ENCODE measurements at places on chromosomes 12 and 14. TPM values are rescaled to one million over a fixed set of nuclear protein-coding genes. Genes with fewer than 3 reads are reported as not detected.

Gene SIX4
- 8.6 TPM for polyA plus RNA-seq

Gene PPHLN1
- polyA plus RNA-seq = 79.3 TPM

Gene CD4
- polyA plus RNA-seq = 25.5 TPM

GRCh38 chr14:34063470-34064164 lies 112.7 kb upstream of the EGLN3 start:
- DNase-seq = no peak

DNA sequence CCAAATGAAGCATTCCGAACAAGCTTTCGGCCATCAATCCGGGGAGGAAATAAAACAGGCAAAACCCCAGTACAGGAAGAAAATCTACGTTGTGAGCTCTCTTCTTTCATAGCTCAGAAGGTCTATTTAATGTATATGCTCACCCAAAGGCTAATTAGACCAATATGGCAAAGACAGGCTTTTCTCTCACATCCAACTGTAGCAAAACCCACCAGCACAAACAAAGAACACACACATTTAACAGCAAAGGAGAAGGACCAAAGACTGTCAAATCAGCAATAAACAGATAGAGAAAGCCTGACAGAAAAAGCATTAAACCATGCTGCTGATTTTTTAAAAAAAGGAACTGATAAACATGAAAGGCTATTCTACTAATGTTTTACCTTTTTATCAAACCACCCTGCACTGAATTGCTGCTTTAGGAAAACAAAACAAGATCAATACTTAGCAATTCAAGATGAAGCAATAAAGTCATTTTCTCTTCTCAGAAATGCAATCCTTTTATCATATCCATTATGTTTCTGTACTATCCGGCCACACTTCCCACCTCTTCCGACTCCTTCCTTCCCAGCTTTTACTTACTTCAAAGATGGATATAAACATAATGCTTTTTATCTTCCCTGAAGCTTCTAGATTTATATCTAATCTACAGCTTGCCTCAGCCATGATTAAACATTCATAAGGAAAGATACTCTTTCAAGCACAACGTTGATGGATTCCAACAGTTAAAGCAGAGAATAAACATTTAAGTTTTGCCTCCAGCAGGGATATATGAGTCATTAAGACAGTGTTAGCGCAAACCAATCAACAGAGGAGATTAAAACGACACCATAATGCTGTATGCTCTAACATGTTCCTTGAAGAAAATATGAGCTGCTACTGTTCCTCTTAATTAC lies 74.6 kb upstream of the BBS10 start:
- no peak for DNase-seq

GRCh38 chr14:33796356-33796755 lies 154.5 kb downstream of the EGLN3 start:
- DNase-seq = no peak

DNA sequence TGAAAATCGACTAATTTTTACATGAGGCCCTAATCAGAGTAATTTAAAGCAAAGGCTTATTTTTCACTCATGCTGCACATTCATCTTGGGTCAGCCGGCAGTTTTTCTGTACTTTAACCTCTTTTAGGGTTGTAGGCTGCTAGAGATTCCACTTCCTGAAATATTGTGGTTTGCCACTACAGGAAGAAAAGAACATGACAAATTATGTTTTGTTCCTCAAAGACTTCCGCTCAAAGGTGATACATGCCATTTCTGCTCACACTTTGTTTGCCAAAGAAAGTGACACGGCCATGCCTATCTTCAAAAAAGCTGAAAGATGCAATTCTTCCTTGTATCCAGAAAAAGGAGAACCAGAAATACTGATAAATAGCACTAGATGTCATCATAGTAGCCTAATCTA lies 183.4 kb upstream of the PPFIA2 start:
- DNase-seq = no peak

DNA sequence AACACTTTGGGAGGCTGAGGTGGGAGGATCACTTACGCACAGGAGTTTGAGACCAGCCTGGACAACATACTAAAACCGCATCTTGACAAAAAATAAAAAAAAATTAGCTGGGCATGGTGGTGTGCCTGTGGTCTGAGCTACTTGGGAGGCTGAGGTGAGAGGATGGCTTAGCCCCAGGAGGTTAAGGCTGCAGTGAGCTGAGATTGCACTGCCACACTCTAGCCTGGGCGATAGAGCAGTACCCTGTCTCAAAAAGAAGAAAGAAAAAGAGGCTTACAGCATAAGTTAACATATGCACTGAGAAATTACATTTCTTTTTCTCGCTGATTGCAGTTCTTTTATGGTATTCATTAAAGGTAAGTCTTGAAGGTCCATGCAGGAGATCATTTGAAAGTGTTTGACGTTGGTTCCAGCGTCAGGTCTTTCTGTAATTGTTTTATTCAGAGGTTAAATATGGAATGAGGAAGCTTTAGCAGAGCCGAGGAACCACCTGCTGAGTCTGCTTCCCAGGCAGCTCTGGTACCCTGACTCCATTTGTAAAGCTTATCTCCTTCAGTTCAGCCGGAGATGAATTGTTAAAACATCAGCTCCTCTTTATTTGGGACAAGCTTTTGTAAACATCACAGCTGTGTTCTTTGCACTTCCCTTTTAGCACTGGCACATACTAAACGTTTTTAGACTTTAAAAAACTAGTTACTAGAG lies 18.5 kb downstream of the SFSWAP start:
- DNase-seq = no peak

- DNase-seq = no peak
Measured at GRCh38 chr14:94584591-94585280, 3.5 kb downstream of the SERPINA5 start.

DNA sequence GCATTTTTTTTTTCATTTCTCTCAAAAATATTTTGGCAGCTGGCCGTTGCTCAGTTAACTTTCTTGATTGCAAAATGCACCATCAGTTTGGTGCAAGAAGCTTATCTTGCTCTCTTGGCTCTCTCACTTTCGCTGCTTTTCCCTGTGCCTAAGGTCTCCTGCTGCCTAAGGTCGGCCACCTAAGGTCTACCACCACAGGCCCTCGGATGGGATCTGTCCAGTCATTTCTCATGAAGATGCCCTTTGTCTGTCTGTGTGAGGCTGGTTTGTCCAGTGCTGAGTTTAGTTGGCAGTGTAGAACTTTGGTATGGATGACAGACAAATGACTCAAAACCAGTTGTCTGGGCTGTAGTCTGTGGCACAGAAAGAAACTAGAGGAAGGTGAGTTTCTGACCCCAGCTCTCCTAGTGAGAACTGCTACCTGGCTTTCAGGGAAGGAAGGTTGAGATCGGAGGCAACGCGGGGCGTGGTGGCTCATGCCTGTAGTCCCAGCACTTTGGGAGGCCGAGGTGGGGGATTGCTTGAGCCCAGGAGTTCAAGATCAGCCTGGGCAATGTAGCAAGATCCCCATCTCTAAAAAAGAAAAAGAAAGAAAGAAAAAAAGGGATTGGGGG lies 2.6 kb downstream of the MLXIP start:
- DNase-seq = no peak

GRCh38 chr14:104321802-104322130 lies 183.4 kb downstream of the KIF26A start:
- DNase-seq = no peak

GRCh38 chr12:93766796-93767523 lies 89.8 kb downstream of the CRADD start:
- DNase-seq = peak; percentile 57

GRCh38 chr12:7076493-7076892 lies 15.8 kb downstream of the C1R start:
- DNase-seq = no peak
